ENCODE measurements at places on chromosomes 4 and X.

GRCh38 chr4:128424527-128425497 is 137.2 kb upstream of the PGRMC2 start:
- peak; percentile 5 for DNase-seq

- DNase-seq = no peak
Observed at GRCh38 chr4:3220476-3221183, 28.3 kb upstream of the MSANTD1 start.

DNA sequence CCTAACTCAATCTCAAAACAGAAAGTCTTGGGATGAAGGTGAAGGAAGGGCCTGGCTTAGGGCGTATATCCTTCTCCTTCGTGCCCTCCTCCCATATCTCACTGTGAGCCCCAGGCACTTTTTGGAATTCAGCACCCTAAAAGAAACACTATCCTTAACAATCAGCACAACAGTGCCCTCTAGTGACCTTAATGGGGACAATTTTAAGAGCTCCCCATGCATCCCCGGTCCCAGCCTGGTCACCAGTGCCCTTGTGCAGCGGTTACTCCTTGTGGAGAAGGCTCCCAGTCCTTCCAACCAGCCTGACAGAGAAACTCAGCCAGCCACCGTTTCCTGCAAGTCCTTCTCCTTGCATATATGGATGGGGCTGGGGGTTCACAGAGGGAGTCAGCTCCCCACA is 4.2 kb downstream of the PAK3 start:
- DNase-seq = peak; percentile 17

DNA sequence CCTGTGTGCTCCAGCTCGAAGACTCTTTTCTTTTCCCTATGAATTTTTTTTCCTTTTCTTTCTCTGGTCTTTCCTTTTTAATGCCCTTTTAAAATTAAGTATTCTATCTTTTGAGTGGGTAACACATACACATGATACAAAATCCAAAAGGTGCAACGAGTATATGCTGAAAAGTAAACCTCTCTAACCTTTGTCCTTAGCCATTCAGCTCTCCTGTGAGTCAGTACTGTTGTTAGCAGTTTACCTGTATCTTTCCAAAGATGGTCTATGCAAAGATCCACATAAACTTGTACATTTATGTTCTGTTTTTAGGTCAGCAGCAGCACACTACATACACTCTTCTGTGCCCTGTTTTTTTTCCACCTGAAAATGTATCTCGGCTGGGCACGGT is 28.7 kb downstream of the SLC25A43 start:
- no peak for DNase-seq

DNA sequence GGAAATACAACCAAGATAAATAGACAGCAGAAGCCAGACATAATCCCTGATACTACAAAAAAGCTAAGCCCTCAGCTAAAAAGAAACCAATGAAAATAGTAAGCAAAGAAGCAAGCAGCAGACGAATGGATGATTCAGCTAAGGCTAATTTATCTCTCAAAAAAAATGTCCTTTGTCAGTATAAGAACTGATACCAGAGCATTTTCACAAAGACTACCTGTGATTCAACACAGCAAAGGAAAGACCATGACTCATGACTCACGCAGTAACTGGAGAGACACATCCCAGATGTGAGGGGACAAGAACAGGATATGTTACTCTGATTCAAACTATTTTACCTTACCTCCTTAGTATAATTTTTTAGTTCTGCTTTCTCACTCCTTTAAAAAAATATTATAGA is 22.7 kb upstream of the TMPRSS11F start:
- DNase-seq = no peak

GRCh38 chr4:147535124-147535523 is 54.2 kb downstream of the EDNRA start:
- DNase-seq = no peak

- DNase-seq = no peak
Observed at GRCh38 chr4:864456-865120, 38.7 kb upstream of the CPLX1 start.

GRCh38 chr4:720111-720860 is 14.7 kb downstream of the PCGF3 start:
- DNase-seq = no peak

DNA sequence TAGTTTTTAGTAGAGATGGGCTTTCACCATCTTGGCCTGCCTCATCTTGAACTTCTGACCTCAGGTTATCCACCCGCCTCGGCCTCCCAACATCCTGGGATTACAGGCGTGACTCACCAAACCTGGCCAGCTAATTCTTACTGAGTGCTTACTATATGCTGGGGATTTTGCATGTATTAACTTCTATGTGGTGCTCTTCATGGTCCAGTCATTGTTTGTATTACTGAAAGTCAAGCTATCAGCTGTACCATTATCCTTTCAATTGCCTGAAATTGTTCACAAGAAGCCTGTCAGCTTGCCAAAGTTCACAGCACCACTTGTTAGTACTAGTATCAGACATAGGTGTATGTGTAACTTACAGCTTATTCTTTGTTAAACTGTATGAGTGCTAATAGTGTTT is 1272.1 kb downstream of the ARAP2 start:
- DNase-seq = no peak

- no peak for DNase-seq
Observed at GRCh38 chr4:151953312-151953711, 192.5 kb upstream of the GATB start.

GRCh38 chr4:175787948-175788347 is 24.1 kb downstream of the GPM6A start:
- DNase-seq = no peak

DNA sequence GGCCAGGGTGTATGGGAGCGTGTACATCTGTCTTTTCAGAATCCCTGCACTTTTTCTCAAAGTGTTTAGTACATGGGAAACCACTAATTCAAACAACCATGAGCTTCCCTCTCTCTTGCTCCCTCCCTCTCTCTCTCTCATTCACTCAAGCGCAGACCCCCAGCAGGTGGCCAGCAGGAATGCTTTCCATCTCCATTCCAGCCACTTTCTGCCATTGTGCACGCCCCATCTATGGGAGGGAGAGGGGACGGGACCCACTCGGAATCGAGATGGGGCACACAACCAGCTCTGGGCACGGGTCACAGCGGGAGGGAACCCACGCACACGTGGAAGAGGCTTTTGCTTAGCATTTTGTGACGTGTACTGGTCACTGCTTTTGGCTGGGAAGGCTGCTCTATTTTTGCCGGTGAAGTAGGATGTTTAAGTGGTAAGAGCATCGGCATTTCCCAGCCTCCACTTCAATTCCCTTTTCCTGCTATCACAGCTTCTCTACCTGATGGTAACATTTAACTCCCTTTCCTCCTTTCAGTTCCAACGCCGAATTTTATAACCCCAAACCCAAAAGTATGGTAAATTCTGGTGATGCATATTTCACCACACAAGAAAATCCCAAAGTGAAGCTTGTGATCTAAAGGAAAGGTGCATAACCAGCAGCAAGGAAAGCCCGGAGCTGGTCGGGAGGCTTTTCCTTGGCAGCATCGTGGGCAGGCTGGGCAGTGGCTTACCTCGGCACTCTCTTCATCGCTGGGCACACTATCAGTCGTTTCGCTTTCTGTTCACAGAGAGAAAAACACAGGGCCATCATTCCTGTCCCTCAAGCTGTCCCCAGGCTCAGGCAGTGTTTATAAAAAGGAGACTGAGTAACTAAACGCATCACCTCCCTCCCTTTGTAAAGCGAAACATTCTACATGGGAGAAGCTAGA is 84.1 kb downstream of the IRF2 start:
- no peak for DNase-seq

DNA sequence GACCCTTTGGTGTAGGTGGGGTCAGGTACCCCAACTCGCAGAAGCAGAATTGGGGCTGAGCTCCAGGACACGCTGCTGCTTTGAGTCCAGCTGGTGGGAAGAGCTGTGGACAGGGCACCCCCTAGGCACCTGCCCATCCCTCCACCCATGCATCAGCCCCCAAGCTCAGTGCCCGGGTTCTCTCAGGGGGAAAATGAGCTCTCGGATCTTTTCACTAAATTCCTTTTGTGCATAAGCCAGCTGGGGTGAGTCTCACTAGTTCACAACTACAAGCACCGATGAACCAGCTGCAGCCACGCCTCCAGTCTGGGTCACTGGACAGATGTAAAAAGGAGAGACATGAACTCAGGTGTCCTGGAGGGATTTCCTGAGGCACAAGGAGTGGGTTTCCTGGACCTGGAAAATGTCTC is 286.8 kb downstream of the CRLF2 start:
- no peak for DNase-seq

DNA sequence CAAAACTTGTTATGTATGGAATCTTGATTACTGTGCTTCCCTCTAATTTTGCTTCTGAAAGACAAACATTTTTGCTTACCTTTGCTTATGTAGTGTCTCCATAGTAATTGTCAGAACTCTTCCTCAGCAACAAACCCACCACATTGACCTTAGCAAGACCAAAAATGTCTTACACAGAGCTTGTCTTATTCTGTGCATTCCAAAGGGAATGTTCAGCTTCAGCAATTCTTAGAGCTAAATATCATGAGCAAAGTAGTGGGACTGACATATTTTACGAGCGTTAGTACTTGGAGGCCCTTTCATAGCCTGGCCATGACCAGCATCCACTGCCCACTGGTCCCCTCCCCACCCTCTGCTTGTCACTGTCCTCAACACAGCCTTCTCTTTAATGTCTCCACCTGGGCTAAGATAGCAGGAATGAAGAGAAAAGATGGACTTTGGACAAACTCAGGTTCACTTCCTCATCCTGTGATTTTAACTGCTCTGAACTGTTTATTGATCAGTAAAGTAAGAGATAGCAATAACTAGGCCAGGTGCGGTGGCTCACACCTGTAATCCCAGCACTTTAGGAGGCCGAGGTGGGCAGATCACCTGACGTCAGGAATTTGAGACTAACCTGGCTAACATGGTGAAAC is 15.5 kb upstream of the SH3D19 start:
- DNase-seq = no peak

DNA sequence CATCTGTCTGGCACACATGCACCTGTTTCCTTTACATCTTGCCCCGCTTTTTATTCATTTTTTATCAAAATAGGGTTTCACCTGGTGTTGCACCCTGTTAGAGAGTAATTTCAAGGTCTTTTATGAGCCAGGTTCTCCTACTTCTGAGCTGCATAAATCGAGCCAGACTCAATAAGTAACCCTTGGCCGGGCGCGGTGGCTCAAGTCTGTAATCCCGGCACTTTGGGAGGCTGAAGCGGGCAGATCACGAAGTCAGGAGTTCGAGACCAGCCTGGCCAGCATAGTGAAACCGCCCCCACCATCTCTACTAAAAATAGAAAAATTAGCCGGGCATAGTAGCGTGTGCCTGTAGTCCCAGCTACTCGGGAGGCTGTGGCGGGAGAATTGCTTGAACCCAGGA is 1.0 kb upstream of the PPP2R3B start:
- no peak for DNase-seq

- no peak for DNase-seq
Observed at GRCh38 chr4:25875281-25875745, 12.5 kb upstream of the SEL1L3 start.

DNA sequence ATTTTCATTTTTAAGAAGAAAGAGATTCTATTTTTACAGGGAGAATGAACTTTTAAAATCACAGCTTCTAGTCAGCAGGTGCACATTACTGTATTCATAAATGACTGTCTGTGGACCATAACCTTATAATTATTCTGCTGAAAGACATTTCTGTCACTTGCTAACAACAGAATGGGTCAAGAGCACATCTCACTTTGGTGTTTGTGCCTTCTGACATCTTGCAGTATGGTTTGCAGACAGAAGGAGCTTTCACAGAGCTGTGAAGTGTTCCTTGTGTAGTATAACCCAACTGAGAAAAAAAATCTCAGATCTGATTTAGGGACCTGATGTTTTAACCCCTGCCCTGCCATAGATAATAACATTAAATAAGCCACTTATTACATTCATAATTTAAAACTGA is 131.4 kb upstream of the CTSO start:
- DNase-seq = no peak

DNA sequence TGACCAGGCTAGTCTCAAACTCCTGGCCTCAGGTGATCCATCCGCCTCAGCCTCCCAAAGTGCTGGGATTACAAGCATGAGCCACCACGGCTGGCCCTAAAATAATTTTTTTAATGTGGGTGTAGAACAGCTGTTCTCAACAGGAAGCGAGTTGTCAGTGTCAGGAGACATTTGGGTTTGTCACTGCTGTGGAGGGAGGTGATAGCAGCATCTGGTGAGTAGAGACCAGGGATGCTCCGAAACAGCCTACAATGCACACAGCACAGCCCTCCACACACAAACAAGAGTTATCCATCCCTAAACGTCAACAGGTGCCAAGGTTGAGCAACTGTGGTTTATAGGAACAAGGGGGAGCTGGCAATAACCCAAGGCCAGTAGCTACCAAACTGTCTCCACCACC is 243.4 kb upstream of the STS start:
- DNase-seq = no peak

GRCh38 chrX:110321670-110322069 is 3.8 kb upstream of the AMMECR1 start:
- DNase-seq = no peak

DNA sequence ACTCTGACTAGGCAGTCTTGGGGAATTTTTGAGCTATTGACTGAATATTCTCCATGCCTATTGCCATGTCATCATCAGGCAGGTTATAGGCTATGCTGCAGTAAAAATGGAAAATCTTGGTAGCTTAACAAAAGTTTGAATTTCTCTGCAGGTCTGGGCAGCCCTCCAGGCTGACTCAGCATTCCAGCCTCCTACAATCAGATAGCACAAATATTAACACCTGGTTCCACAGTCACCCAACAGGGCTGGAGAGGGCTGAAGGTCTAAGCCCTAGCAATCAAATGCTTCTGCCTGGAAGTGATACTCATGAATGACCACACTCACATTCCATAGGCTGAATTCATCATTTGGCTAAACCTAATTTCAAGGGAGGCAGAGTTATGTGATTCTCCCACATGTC is 9.6 kb upstream of the PPP3CA start:
- DNase-seq = peak; percentile 84

GRCh38 chr4:108130955-108131354 is 37.8 kb downstream of the LEF1 start:
- no peak for DNase-seq

DNA sequence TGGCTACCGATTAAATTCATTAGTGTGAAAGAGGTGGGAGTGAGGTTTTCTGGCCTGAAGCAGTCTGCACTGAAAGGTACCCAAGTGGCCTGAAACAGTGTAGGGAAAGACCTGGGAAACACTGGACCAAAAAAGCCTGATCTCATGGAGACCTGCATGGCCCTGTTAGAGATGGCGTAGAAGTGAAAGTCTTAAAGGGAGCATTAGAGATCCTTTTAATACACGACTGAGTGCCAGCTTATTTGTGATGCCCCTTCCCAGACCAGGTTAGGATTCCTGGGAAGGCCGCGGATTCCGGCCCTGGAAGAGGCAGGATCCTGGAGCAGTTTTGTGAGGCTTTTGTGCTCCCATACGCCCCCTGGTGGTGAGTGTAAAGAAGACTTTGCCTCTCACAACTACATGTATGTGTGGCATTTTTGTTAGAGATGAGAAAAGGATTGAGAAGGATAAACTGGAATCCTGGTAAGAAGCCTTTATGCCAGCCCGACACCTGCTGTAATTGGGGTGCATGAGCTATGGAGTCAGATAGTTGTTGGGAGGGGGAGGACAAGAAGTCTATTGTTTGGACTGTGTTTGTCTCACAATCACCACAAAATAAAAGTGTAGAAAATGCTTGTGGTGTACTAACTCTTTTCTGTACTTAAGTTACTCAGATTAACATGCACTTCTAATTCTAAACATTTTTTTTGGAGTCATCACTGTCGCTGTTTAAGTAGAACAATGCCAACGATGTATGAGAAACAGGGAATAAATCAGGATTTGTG is 54.0 kb downstream of the JADE1 start:
- peak; percentile 53 for DNase-seq

- no peak for DNase-seq
Observed at GRCh38 chr4:26075583-26075982, 161.6 kb downstream of the SMIM20 start.

GRCh38 chrX:18468599-18468998 is 43.2 kb downstream of the CDKL5 start:
- DNase-seq = no peak

GRCh38 chr4:86706923-86707597 is 112.9 kb downstream of the PTPN13 start:
- DNase-seq = no peak
